Stimulated activated CD8-positive, alpha-beta memory T cell treated with anti-CD3 and anti-CD28 coated beads, Interleukin-15, amount 100 ng/mL, for 1 hour (primary cell): ENCODE measurements at places on chromosomes 2 and 18.

DNA sequence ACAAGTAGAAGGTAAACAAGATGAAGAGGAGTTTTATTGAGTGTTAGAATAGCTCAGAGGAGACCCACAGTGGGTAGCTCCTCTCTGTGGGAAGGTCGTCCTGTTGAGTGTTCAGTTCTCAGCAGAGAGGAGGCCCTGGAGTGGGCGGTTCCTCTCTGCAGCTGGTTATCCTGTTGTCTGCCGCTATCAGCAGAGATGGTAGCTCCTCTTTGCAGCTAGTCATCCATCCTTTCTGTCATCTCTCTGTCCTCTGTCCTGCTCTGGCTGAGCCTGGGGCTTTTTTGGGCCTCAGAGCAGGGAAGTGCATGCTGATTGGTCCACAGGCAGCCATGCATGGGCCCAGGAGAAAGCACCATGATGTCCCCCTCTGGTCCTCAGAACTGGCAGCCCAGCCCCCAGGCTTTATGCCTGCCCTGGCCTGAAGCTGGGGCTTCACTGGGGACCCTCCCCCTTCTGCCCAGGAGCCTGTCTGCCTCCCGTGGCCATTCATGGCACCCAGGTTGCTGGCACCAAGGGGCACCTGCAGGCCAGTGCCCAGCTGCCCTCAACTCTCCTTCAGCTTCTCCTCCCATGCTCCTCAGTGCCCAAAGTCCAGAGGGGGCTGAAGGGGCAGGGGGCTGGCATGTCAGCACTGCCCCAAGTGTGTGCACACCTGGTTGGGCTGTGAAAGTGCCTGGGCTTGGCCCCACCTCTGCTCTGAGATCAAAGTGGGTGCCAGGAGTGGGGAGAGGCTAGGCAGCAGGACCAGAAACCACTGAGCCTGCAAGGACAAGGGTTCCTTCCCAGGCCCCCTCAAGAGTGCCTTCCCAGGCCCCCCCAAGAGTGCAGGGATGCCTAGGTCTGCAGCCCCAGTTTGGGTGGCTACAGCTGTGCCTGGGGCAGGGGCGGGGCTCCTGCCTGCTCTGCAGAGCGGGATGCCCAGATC is 98.7 kb downstream of the TWIST2 start:
- DNase-seq = no peak

- no peak for DNase-seq
These were observed 6.0 kb upstream of the CRYBA2 start for GRCh38 chr2:218999021-218999880.

DNA sequence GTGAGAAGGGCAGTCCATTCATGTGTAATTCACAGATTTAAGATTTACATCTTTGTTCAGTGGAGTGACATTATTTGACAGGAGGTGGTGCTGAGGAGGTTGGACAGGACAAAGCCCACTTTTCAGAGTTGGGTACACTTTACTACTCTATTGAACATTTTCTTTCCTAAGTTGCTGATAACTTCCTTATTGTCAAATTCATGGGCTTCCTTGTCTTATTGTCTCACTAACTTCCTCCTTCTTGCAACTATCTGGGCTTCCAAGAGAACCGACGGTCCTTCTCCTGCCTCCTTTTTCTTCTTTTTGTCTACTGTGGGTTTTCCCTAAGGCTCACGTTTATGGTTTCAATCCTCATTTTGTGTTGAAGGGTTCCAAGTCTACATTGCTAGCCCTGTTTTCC is 67.7 kb upstream of the DNMT3A start:
- no peak for DNase-seq

- DNase-seq = no peak
These were observed 21.4 kb downstream of the DRC1 start for GRCh38 chr2:26422947-26423629.

- DNase-seq = no peak
These were observed 839.9 kb downstream of the BCL11A start for GRCh38 chr2:59713577-59713976.

DNA sequence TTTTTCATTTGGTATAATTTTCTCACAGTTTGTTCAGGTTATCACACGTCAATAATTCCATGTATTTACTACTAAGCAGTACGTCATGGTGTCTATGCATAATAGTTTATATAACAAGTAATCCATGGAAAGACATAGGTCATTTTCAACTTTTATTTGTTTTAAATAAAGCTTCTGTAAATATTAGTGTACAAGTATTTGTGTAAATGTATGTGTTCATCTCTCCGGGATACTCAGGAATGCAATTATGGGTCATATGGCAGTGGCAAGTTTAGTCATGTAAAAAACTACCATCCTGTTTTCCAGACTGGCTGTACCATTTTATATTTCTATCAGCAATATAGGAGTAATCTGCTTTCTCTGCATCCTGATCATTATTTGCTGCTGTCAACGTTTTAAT is 231.1 kb upstream of the ZNF804A start:
- DNase-seq = no peak

DNA sequence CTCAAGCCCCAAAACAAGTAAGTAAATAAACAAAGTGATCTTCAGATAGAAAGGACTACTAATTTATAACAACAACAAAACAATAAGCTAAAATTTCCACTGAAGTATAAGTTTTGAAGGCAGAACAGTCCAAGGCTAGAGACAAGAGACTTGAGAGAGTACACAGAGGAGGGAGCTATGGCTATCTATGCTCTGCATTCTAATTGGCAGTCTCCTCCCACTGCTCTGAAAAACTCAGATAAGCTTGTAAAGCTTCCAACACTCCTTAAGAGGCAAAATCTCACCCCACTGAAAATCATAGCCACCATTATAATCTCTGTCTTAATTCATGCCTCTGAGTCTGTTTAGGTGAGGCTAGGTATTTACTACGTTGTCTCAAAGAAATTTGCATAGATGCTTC is 714.6 kb upstream of the LRATD1 start:
- DNase-seq = no peak

GRCh38 chr2:134301099-134301927 is 47.4 kb downstream of the MGAT5 start:
- no peak for DNase-seq

DNA sequence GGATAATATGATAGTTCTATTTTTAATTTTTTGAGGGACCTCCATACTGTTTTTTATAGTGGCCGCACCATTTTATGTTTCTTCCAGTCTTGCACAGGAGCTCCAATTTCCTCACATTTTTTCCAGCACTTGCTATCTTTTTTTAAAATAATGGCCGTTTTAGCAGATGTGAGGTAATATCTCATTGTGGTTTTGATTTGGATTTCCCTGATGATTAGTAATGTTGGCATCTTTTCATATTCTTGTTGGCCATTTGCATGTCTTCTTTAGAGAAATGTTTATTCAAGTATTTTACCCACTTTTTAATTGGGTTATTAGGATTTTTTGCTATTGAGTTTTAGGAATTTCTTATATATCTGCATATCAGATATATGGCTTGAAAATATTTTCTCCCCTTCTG is 29.9 kb upstream of the NAPG start:
- no peak for DNase-seq
